ENCODE measurements at places on chromosomes 2 and 18.

DNA sequence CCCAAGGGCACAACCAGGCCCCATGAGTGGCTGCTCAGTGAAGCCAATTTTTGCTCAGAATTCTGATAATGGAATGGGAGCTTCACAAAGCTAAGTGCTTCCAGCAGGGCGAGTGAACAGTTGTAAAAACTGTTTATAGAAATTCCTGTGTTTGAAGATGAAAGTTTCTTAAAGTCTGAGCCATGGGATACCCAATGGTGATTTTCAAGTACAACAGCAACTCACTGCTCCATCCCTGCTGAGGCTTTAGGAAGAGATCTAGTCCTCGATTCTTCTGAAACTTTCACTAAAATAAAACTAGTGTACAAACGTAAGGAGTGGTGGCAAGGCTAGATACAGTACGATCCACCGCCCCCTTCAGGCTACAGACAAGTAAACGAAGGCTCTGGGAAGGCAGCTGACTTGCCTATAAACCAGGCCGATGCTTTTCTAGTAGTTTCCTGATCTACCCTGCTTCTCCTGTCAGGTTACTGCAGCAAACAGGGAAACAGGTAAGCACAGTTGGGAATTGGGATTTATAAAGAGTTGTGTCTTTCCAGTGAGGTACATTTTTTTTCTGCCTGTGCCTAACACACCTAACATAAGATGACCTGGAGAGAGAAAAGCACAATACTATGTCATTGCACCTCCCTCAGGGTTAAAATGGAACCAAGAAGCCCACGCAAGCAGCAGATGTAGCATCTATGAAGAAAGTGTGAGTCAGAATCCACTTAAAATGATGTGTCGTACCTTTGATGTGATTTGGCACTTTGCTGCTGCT is 108.7 kb downstream of the UXS1 start:
- DNase-seq: no peak

GRCh38 chr18:22307528-22307927 is 110.2 kb downstream of the CTAGE1 start:
- no peak for DNase-seq

GRCh38 chr2:189559579-189560272 is 20.9 kb downstream of the SLC40A1 start:
- DNase-seq: no peak

GRCh38 chr2:217184242-217184641 is 324.4 kb upstream of the TNP1 start:
- no peak for DNase-seq

GRCh38 chr2:109085912-109086742 is 42.9 kb upstream of the SH3RF3 start:
- no peak for DNase-seq

DNA sequence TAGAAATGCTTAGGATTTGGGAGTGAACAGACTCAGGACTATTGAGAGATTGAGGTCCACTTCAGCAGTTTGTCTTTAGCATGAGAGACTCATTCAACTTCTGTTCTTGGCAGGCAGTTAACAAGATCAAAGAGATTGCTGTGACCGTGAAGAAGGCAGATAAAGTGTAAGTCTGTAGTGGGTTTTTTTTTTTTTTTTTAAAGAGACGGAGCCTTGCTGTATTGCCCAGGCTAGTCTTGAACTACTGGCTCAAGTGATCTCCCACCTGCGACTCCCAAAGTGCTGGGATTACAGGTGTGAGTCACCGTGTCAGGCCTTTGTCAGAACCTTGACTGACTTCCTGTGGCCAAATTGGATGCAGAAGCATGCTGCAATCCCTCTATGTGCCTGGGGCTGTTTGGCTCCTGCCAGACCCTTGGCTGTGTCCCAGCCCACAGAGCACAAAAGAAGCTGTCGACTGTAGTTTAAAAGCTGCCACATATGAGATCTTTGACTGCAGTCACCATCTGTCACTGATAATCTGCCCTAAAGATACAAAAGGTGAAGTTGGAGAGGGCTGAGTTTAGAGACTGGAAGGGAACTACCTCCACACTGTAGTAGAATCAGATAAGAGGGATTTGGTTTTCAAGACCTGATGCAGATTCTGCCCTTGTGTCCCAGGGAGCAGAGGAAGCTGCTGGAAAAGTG is 9.9 kb downstream of the CCT7 start:
- DNase-seq: no peak

All from GM12892 (cell line).